AML-193 (cell line): ENCODE measurements at places on chromosomes 2 and 18.

- DNase-seq: no peak
These were observed 191.9 kb upstream of the GYPC start for GRCh38 chr2:126463892-126464674.

DNA sequence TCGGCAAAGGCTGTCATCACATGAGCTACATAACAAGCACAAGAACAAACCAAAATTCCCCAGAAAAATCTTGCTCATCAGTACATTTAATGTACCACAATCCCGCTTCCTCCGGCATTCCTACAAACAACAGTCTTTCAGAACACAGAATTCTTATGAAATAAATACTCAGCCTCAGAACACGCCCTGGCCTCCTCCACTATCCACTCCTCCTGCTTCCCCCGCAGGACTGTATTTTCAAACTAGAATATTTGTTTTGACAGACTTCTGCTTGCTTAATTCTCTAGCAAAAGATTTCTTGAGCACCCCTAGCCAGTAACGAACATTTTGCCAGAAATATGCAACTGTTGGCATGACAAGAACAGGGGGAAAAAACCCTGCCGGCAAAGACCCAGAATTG, 131.2 kb downstream of the THADA start:
- DNase-seq: no peak

DNA sequence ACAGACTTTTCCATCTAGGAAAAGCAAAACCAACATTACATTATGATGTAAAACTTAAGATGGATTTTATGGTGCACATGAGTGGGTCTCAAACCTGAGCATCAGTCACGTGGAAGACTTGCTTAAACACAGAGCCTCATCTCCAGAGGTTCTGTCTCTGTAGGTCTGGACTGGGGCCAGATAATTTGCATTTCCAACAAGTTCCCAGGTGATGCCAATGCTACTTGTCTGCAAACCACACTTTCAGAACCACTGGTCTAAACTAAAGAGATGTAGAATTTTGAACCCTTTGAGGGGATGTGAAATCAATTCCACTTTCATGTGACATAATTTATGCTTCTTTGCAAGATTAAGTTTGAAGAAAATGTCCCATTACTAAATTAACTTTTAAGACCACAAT, 522.8 kb downstream of the MBD2 start:
- no peak for DNase-seq

GRCh38 chr18:39415471-39415870, 1849.9 kb upstream of the CELF4 start:
- DNase-seq: no peak

DNA sequence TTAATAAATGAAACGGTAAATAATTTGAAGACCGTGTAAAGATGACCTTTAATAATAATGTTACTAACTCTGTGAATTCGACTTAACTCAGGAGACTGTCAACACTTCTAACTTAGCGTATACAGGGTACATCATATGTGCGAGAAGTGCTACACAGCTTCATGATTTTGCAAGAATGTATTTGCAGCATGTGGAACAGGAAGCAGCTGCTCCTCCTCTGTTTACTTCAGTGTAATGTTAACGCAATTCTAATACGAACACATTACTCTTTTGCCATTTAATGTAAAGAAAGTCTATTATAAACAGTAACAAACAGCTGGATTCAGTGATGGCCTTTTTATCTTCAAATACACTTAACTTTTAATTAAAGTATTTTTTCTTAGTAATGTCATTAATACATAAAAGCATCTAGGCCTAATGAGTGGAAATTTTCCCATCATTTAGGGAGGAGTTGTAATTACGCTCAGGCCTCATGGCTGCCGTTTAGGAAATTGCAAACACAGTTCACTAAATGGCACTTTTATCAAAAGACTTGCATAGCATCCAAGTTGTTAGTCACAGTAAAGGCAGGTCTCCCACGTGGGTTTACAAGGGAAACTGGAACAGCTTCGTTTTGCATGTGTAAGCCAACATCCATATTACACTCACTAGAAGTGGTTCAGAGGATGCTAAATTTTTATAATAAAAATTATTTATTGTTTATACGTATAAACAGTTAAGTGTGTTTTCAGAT, 635.7 kb downstream of the FBXO15 start:
- DNase-seq: no peak

DNA sequence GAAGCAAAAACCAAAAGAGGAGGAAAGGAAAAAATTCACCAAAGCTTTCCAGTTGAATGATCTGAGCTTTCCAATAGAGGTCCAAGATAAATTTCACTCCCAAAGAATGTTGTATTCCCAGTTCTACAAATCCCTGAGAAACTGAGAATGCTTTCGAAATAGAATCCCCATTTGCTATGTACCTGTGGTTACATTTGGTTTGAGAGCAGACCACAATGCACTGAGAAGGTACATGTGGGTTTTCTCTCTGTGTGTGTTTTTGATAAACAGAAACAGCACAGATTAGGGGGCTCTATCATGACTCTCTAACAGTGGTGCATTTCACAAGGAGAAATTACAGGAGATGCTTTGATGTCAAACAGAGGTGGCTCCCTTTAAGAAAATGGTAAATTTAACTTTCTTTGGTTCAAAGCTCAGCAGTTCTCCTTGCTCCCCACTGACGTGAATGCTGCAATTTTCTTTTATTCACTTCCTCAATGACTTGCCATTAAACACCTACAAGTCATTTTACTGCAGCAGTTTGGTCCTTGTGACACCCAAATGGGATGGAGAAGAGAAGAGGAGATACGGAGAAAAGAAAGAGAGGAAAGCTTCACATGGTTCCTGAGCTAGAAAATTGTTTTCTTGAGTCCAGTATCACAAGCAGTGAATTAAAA, 108.7 kb downstream of the EPHA4 start:
- no peak for DNase-seq

DNA sequence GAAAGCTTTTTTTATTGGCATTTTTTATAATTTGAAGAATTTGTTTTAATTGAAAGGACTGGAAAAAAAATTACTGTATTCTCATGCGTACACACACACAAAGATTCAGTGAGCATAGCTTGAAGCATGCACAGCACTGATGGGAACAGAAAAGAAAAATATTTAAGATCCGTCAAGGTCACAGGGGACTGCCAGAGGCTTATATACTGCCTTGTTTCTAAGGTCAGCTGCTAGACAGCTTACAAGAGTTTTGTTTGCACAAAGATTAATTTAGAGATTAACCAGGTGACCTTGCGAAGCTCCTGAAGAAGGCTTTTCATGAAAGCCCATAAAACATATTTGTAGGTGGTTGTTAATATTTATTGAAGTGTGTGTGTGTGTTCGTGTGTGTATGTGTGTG, 396.3 kb downstream of the TRIB2 start:
- no peak for DNase-seq

GRCh38 chr18:48557640-48558174, 18.9 kb downstream of the CTIF start:
- DNase-seq: no peak

GRCh38 chr2:64587561-64587960, 63.4 kb downstream of the AFTPH start:
- no peak for DNase-seq

- no peak for DNase-seq
These were observed 88.3 kb downstream of the NFATC1 start for GRCh38 chr18:79483971-79484491.

DNA sequence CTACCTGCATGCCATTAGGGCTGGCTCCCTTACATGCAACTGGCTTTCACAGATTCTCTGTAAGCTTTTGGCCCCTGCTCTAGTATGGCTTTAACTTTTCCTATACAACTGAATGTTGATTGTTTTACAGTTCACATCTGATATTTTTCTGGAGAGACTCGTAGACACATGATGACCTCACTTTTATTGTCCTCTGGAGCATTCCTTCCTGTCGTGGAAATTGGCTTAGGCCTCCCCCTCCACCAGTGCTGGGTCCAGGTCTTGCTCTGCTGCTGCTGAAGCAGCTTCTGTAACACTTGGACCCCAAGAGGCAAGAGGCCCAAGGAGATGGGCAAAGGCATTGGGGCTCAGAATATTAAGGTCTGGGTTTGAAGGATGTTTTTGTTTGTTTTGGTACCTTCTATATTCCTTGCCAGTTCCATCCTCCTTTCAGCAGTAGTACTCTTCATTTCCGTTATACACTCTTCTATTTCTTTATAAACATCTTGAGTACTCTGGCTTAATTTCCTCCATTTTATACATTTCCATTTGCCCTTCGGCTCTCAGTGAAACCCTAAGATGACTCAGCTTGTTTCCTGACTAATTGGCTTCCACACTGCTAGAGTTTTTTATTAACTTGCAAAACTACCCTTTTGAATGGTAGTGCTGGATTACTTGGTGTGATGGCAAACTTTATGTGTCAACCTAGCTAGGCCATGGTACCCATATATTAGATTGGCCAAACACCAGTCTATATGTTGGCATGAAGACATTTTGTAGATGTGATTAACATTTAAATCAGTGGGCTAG, 219.8 kb downstream of the CDCA7 start:
- DNase-seq: no peak

DNA sequence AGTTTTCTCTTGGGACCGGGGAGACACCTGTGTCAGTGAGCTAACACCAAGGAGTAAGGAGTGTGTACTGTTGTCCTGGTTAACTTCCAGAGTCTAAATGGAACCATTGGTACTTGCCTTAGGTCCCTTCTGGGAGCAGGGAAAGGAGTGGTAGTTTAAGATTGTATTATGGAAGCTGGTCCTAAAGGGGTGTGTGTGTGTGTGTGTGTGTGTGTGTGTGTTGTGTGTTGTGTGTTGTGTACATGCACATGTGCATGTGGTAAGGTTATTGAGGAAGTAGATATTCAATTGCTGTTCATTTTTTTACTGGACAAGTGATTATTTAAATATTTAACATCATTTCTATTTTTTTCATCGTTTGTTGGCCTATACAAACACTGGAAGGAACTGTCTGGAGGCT, 1.4 kb downstream of the APLF start:
- DNase-seq: no peak

GRCh38 chr18:1013951-1014350, 109.3 kb downstream of the ADCYAP1 start:
- DNase-seq: no peak

DNA sequence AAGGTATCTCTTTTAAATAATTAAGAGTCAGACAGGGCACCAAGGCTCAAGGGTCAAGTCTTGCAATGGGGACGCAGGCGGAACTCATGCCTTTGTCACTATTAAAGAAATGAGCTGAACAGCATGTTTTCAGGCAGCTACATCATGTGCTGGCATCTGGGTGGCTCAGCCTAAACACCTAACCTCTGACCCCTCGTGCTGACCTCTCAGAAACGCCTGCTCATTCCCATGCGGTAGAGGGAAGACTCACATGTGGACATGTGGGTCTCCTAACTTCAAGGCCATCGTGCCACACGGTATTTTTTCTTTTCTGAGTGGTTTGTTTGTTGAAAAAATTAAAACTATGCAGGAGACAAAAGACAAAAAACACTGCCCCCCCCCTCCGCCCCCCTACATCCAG, 31.3 kb downstream of the CYP27C1 start:
- no peak for DNase-seq

GRCh38 chr18:55264108-55264507, 304.8 kb upstream of the CCDC68 start:
- DNase-seq: no peak

DNA sequence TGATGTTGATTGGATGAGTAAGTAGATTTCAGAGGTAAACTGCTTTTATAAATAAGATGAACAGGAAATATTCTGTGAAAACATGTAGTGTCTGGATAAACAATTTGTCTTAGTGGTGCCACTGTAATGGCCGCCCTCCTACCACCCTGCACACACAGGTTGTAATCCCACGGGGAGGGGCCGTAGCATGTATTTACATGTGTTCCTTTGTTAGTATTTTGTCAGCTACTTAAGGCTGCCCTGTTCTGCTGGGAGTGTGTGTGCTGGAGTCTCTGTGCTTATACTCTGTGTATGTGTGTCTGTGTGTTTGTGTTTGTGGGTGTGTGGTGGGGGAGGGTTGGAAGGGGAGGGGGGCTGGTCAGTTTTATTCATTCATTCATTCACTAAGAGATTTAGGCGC, 5.1 kb downstream of the TSHZ1 start:
- DNase-seq: no peak

DNA sequence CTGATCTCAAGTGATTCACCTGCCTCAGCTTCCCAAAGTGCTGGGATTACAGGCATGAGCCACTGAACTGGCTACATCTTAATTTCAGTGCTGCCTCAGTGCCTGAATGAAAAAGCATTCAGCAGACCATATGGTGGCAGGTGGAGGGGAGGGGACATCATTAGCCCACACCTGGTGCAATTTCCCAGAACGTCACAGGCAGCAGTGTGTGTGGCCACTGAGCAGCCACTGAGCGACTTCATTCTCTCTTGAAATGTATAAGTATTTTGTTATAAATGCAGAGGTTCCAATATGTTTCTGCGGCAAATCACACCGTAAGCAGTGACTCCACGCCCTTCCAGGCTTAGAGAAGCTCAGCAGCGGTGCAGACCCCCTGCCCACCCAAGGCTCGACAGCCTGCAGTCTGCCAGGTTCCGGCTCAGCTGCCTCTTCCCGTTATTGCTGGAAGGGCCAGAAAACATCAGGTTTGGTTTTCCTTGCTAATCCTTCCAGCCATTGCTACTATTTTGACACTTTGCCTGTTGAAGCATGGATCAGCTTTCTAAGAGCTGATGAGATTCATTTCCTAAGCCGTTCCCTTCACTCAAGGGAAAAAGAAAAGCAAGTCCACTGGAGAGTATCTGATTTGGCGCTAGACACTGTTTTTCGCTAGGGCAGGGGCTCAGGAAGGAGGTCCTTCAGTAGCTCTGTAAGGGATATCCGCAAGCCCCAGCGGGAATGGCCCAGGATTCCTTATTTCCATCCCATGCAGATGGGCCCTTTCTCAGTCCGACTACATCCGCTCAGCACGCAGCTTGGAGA, 250.7 kb downstream of the VAPA start:
- no peak for DNase-seq

DNA sequence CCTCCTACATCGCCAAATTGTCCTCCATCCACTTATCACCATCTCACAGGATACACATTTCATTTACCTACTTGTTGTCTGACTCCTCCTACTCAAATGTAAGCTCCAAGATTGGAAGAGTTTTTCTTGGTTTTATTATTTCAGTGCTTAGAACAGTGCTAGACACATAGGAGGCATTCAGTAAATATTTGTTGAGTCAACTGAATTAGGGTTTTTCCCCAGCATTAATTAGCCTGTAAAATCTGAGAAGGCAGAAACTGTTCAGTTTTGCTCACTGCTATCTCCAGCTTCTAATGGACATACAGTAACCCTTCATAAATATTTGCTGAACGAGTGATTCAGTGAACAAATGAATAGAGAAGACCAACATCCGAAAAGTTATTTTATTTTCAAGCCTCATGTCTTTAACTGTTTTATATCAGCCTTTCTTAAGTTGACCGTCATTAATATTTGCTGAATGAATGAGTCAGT, 800 bp downstream of the TTC21B start:
- DNase-seq: no peak

- no peak for DNase-seq
These were observed 30.9 kb upstream of the ZNF516 start for GRCh38 chr18:76525911-76526310.
